Neural crest cell (in vitro differentiated cells): ENCODE measurements at places on chromosomes 1 and 21. TPM values are rescaled to one million over a fixed set of nuclear protein-coding genes. Genes with fewer than 3 reads are reported as not detected.

- no peak for DNase-seq
These were observed 196.0 kb upstream of the NCAM2 start for GRCh38 chr21:20802201-20802600.

Gene ZNF683
- not detected in 2 replicates for total RNA-seq

DNA sequence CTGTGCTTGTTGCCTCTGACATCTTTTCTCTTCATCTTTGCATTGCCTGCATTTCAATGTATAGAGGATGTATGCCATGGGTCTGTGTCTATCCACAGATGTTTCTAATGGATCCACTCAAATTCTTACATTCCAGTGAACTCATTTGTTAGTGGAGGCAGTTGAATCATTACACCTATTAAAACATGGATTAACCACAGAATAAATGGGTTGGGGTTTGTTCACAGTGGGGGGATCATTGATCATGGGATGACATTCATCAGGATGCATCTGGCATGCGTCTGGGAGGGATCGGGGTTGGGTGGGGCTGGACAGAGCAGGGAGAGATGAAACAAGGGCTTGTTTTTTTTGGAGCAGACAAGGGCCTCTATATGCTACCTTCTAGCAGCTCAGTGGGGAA lies 182.5 kb downstream of the RHOU start:
- no peak for DNase-seq

GRCh38 chr1:6385488-6386191 lies 7.9 kb downstream of the ACOT7 start:
- peak; percentile 31 for DNase-seq

DNA sequence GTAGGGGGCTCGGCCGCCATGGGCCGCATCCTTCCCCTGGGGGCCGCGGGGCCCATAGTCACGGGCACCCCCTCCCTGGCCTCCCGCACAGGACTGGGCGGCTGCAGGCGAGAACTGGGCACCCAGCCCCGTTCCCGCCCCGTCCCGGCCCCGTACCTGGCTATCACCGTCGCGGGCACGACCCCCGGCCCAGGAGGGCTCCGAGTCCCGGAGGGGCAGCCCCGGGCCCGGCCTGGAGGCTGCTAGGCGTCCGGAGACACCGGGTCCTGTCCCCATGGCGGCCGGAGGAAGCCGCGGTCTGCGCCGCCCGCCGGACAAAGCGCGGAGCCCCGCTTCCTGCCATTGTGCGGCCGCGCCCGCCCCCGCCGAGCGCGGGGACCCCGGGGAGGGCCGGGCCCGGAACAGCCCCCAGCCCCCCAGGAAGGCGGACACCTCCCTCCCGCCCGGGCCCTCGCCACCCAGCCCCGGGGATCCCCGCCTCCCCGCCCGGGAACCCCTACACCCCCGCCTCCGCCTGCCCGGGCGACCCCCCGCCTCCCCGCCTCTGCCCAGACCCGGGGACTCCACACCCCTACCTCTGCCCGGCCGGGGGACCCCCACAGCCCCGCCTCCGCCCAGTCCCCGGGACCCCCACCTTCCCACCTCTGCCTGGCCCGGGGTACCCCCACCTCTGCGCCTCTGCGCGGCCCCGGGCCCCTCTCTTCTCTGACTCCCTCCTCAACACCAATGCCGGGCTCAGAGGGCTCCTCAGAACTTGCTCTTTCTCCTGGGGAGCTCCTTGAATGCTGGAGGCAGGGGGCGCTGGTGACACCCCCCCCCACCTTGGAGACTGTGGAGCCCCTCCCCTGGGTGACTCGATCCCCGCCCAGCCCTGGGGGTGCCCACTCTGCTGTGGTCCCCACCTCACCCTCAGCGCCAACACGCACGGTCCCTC lies 6.0 kb downstream of the PLEKHG5 start:
- DNase-seq = no peak

- DNase-seq = no peak
These were observed 43.9 kb upstream of the TACSTD2 start for GRCh38 chr1:58620926-58621325.
